ENCODE measurements at places on chromosomes 6 and 20.

- DNase-seq = no peak
Measured at GRCh38 chr6:150426198-150426597, 57.4 kb downstream of the IYD start.

GRCh38 chr6:111534231-111534751 lies 51.3 kb upstream of the REV3L start:
- no peak for DNase-seq

GRCh38 chr6:139533573-139534471 lies 159.4 kb upstream of the CITED2 start:
- no peak for DNase-seq

- DNase-seq = peak; percentile 18
Measured at GRCh38 chr6:43171707-43172103, 636 bp downstream of the SRF start.

DNA sequence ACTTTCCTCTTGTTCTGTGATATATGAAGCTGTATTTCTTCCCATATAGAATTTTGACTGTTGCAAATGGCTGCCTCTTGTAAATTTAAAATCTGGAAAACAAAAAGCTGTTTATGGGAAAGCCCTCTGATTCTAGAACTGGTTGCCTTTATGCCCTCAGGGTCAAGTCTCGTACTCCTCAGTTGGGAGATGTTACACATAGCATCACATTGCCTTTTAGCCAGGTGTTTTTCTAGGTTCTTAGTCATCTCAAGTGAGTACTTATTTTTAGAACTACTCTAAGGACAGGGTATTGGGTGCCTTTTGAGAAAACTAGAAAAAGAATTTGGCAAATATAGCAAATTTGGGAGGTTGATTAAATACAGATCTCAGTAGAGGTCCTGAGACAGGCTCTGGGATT lies 58.5 kb downstream of the ANKS1A start:
- no peak for DNase-seq

DNA sequence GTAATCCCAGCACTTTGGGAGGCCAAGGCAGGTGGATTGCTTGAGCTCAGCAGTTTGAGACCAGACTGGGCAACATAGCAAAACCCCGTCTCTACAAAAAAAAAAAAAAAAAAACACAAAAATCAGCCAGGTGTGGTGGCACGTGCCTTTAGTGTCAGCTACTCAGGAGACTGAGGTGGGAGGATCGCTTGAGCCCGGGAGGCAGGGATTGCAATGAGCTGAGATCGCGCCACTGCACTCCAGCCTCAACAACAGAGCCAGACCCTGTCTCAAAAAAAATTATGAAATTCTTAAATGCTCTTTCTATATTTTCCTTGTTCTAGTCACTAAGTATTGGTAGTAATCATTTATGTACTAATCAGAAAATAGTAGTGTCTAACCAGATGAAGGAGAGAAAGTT lies 30.6 kb downstream of the SYTL3 start:
- no peak for DNase-seq

DNA sequence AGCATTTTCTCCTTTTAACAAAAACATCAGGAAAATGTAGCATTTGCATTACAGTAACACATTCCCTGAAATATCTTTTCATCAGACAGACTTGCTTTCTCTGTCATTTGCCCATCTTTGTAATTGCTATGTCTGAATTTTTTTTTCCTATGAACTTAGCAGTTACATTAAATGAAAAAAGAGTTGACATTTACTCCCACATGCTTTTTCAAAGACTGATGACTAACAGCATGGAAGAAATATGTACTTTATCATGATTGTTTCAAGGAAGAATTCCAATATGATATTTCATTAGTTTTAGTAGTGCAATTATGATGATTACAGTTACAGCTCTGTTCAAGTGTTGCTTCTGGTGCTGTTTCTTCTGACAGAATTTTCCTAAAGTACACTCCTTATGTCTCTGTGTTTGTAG lies 864.5 kb upstream of the MAN1A1 start:
- no peak for DNase-seq

DNA sequence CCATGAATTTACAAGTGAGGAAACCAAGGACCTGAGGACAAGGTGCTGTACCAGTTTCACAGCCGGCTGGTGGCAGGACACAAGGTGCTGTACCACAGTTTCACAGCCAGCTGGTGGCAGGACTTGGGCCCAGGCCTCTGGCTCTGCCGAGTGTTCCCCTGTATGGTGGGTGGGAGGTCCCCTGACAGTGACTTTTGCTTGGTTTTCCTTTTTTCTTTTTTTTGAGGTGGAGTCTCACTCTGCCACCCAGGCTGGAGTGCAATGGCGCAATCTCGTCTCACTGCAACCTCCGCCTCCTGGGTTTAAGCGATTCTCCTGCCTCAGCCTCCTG lies 212.4 kb downstream of the LY86 start:
- DNase-seq = no peak

DNA sequence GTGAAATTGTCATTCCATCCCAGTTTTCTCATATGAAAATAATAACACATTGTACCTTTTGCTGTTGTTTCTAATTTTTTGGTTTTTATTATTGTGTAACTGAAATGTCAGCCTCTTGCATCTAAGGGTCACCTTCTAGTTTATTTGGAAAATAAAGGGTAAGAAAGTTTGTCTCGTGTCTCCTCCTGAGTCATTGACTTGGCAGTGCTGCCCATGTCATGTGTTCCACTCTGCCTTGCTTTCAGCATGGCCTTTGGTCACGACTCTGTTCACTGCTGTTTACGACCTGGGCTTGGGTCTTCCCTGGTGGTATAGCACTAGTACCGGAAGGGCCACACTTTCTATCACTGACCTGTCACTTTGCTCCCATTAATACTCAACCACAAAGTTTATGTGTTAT lies 171.4 kb upstream of the RSPO3 start:
- no peak for DNase-seq

- no peak for DNase-seq
Measured at GRCh38 chr20:6868861-6869260, 101.4 kb downstream of the BMP2 start.

DNA sequence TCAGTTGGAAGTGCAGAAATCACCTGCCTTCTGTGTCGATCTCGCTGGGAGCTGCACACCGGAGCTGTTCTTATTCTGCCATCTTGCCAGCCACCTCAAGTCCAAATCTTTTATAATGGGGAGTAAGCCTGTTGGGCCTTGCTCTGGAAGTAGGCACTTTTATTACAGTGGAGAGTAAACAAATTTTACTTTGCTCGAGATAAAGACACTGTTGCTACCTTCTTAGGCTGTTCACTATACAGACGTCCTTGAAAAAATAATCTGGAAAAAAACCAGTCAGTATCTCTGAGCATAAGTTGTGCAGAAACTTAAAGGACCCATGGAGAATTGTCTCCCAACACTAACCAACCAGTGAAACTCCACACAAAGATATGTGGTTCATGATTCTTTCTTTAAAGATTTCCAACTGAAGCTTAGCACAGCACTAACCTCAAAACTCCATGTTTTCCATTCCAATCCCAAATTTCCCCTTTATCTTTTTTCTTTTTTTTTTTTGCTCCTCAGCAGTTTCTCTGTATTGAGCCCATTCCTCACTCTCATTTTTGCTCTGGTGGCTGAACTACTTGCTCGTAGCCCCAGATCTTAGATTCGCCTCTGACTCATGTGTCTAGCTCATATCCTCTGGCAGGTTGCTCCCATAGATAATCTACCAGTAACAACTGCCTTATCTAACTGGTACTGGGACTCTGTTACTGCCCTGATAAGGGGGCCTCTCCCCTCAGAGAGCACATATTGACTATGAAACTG lies 34.3 kb upstream of the COL9A1 start:
- no peak for DNase-seq

DNA sequence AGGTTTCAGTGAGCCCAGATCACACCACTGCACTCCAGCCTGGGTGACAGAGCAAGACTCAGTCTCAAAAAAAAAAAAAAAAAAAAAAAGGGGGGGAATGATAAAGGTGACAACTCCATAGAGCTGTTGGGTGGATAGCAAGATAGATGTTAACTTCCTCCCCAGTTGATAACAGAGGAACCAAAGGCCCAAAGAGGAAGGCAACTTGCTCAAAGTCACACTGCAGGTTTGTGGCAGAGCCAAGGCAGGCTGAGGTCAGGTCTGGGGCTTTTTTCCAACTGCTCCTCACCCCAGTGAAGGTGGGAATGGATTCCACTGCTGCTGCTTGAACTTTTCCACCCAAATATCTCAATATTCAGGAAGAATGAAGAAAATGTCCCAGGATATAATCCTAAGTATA lies 26.7 kb downstream of the HCK start:
- no peak for DNase-seq

- DNase-seq = no peak
Measured at GRCh38 chr6:36546308-36546919, 865 bp downstream of the STK38 start.
